ENCODE measurements at places on chromosomes 11 and 22. TPM values are rescaled to one million over a fixed set of nuclear protein-coding genes. Genes with fewer than 3 reads are reported as not detected.

The MADD gene
- 18.5 TPM for total RNA-seq

The SMTNL1 gene
- total RNA-seq, result not detected

The TBX10 gene
- total RNA-seq, result not detected

DNA sequence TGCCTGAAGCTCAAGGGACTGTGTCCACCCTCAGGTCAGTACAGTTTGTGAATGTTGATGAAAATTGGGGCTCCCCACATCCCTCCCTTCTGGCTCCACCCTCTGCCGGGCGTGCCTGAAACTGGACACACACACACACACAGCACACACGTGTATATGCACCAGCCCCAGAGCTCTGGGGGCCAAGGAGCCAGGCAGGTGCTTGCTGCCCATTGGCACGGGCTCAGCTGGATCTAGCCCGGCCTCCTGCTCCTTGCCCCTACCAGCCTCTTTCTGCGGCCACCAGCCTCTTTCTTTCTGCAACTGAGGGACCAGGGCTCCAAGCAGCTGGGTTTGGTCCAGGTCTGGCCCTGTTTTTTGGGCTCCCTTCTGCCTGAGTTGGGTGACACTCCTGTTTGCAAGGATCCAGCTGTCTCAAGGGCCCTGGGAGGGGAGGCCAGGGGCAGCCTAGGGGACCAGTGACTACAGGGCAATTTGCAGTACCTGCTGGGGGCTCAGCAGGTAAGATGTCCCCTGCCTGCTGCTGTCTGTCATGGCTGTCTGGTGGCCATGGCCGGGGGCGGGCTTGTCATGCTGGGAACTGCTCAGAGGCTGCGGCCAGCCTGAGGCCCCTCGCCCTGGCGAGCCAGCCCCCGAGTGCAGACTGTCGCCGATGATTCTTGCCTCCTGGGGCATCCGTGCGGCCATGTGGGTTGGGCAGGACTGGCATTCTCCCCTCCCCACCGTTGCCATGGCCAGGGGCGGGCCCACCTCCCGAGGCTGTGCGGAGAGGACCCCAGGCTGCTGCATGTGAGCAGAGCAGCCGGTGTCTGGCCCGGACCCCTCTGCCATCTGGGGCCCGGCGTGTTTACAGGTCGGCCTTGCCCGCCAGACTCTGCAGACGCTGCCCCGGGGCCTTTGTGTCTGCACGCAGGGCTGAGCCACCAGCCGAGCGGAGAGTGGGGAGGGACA lies 51.5 kb upstream of the PPARA start:
- DNase-seq, result no peak

DNA sequence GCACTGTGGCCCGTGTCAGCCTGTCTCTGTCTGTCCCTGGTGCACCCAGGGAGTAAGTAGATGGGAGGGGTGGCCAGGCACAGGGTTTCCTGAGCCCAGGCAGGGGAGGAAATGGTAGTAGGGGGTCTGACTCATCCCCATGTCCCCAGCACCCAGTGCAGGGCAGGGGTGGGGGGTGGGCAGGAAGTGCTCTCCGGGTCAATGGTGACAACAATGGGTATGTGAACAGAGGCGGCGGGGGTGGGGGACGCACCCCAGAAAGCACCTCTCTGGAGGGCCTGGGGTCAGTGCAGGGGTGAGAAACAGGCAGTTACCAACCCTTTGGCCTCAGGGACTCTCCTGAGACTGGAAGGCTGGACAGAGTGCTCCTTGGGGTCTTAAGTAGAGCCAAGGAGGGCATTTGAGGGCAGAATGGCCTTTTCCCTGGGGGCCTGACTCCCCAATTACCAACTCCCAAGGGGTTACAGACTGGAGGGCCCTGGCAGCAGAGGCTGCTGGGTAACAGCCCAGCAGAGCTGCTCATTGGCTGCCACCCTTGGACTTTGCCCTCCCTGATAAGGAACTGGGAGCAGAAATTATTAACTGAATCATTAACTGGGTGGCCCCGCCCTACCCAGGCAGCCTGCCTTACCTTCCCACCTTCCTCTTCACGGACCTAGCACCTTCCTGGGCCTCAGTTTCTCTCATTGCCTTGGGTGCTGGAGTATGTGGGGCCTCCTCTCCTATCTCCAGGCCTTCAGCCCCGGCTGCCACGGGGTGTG lies 4.2 kb downstream of the MYRF start:
- no peak for DNase-seq

DNA sequence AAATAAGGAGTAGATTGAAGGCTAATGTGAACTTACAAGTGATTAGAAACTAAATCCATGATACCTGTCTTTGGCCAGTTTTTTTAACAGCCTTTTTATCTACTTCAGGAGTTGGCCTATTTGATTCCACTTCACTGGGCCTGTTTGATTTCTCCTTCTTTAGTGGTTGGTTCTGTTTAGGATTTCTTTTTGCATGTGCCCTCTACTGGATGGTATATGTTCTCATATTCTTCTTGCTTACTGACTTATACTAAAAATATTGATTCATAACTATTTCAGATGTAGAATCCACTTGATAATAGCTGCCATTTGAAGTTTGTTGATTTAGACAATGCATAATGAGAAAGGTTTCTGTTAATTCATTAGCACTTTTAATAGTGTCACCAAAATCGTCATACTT lies 53.9 kb downstream of the USP47 start:
- DNase-seq, result no peak

Measured in kidney epithelial cell (primary cell).